Activated CD4-positive, alpha-beta T cell treated with anti-CD3 and anti-CD28 coated beads, Interleukin-2, amount 50 U/mL, for 1 hour (primary cell): ENCODE measurements at places on chromosomes 1 and 21.

GRCh38 chr1:181896824-181897223, 164.7 kb downstream of the ZNF648 start:
- DNase-seq = no peak

DNA sequence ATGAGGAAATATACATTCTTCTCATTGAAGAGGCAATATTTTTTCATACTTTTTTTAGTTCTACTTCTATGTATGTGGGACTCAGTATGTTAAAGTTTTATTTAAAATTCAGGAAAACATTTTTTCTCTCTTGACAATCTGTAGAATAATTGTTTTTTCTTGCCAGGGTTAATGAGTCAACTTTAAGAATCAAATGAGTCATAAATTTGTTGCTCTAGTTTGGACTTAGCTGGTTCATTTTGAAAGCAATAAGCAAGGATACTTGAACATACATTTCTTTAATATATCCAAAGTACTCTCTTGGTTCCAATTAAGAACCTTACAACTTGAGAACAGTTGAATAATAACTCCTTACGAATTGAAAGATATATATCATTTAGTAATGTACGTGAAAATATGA, 1145.3 kb upstream of the B3GALT2 start:
- no peak for DNase-seq

DNA sequence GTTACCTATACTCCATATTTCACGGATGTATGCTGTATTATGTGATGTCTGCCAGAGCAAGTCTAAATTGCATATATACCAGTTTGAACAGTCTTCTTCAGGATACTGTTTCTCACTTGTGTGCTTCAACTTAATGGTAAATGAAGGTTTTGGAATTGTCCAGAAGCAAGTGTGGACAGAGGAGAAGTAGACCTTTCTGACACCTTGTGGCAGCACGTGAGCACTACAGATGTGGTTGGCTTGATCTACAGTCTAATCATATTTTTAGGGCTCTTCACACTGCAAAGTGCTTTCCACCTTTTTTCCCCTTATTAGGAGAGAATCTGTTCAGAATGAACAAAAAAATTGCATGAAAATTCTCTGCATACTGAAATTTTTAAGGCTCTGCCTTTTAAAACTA, 10.9 kb downstream of the MORC3 start:
- DNase-seq = peak; percentile 51

- DNase-seq = no peak
Measured at GRCh38 chr1:91412371-91412770, 7.7 kb upstream of the HFM1 start.

DNA sequence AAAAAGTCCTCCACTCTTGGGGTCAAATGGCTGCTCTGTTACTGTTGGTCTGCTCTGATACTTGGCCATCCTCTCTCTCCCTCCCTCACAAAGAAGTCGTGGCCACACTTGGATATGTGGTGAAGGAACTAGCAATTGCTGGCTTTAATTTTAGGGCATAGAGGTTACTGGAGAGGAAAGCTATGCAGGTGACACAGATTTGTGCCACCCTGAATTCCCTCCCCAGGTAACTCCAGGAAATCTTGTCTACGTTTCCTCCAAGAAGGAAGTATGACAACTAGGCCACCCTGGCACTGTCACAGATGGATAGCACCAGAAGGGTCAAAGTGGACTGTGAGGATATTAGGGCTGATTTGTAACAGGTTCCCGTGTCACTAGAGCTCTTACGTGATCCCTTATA, 36.0 kb downstream of the XCL2 start:
- DNase-seq = no peak

- DNase-seq = no peak
Measured at GRCh38 chr1:27033043-27033746, 20.5 kb upstream of the TENT5B start.

DNA sequence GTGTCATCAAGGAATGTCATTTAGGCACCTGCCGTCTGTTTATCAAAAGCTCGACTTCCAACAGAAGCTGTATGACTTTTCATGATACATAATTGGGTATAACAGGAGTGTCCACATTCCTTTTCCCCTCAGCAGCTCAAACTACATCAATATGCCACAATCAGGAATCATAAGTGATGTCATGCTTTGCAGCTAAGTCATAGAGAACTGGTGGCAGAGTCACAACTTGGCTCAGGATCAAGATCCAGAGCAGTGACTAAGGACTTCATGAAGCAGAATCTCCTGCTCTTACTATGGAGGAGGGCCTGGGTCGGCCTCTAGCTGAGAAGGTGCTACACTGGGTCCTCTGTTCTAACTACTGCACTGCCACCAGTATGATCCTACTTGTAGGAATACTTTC, 36.5 kb upstream of the AGBL4 start:
- no peak for DNase-seq

GRCh38 chr1:246725191-246725590, 982 bp downstream of the SCCPDH start:
- no peak for DNase-seq

DNA sequence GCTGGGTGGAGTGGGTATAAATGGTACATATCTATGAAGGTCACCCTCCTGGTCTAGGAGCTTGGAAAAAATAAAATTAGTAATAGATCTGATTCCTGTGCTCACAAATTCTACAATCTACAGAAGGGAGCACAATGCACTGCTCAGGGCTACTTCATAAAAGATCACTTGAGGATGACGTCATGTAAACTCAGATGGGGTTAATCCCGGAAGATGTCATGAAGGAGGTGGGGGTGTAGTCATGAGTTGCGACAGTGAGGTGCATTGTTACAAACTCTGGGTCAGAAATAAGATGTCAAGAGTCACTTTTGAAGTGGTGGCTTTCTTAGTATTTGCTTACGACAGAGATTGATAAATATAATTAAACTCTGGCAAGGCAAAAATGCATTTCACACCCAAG, 68.2 kb downstream of the LHX9 start:
- no peak for DNase-seq

GRCh38 chr1:230464671-230465070, 38.5 kb upstream of the PGBD5 start:
- no peak for DNase-seq
